ENCODE measurements at places on chromosomes 2 and 18. TPM values are rescaled to one million over a fixed set of nuclear protein-coding genes. Genes with fewer than 3 reads are reported as not detected.

- no peaks in the 10 kb centered on the region for H3K36me3 ChIP-seq
- DNase-seq: no peak
- no peak overlapping the region for H3K4me3 ChIP-seq
- 0 out of 2 replicates have a peak, but pooled peaks cover 2% of the 10 kb centered on the region for H3K4me1 ChIP-seq
These were observed 10.9 kb upstream of the MYOM1 start for GRCh38 chr18:3230401-3231334.

- DNase-seq: no peak
- peaks cover 9% of the 10 kb centered on the region for H3K27me3 ChIP-seq
- H3K27ac ChIP-seq: no peak overlapping the region
- H3K4me3 ChIP-seq: no peak overlapping the region
These were observed 17.3 kb downstream of the MEIS1 start for GRCh38 chr2:66452214-66452613.

DNA sequence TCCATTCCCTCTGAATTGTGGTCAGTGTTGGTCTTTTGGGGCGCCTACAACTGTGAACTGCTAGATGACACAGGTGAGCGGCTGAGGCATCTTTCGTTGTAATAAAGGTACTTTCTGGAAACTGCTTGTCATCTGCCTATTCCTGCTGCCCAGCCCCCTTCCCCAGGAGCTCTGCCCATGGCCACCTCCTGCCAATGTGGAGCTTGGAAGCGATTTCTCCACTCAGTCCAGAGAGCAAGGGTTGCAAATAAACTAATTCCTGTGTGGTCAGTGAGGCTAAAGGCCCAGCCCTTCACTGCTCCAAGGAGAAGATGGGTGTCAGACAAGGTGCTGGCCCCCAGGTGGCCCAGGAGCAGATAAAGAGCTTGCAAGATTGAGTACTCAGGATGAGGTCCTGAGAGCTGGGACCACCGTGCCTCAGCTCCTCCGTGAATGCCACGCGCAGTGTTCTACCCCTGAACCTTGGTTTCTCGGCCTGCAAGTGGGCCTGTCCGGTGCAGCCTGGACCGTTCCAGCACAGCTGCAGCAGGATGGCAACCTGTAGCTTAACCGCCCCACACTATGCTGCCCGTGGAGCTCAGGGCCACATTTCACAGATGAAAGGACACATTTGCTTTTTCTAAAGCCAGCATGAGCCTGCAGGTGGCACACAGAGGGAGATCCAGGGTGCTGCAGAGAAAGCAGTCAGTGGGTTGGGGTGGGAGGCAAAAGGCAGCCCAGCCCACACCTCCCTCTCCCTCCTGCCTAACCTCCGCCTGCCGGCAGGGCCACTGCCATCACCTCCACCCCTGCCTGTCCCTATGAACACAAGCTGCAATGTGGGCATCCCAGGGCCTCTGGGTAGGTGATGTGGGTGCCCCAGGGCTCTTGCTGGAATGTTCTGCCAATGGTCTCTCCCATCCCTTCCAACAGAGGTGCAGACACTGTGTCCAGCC, 78.7 kb upstream of the OTOF start:
- peaks cover 2% of the 10 kb centered on the region for H3K4me1 ChIP-seq
- no peaks in the 10 kb centered on the region for H3K27me3 ChIP-seq
- H3K27ac ChIP-seq: no peak overlapping the region
- H3K36me3 ChIP-seq: no peaks in the 10 kb centered on the region
- no peak for DNase-seq
- H3K4me3 ChIP-seq: no peak overlapping the region

DNA sequence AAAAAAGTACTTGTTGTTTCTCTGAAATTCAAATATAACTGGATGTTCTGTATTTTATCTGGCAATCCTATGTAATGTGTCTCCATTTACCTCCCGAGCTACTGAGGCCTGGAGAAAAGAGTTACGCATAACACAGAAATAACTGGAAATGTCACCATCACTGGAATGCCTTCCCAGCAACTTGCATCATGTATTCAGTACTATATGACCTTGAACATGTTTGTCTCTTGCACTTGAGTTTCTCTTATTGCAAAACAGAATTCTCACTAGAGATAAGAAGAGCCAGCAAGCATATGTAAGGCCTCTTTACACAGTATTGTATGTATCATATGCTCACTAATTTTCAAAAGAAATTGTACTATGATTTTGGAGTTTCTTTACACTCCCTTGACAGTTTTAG, 99.6 kb upstream of the CTAGE1 start:
- H3K27me3 ChIP-seq: no peaks in the 10 kb centered on the region
- no peaks in the 10 kb centered on the region for H3K4me1 ChIP-seq
- no peak for DNase-seq
- no peaks in the 10 kb centered on the region for H3K36me3 ChIP-seq
- no peak overlapping the region for H3K27ac ChIP-seq

- no peak for DNase-seq
- peaks cover 12% of the 10 kb centered on the region for H3K4me1 ChIP-seq
- H3K27me3 ChIP-seq: no peaks in the 10 kb centered on the region
- H3K27ac ChIP-seq: no peak overlapping the region
- H3K4me3 ChIP-seq: no peak overlapping the region
These were observed 66.2 kb upstream of the DLX2 start for GRCh38 chr2:172168917-172169346.

DNA sequence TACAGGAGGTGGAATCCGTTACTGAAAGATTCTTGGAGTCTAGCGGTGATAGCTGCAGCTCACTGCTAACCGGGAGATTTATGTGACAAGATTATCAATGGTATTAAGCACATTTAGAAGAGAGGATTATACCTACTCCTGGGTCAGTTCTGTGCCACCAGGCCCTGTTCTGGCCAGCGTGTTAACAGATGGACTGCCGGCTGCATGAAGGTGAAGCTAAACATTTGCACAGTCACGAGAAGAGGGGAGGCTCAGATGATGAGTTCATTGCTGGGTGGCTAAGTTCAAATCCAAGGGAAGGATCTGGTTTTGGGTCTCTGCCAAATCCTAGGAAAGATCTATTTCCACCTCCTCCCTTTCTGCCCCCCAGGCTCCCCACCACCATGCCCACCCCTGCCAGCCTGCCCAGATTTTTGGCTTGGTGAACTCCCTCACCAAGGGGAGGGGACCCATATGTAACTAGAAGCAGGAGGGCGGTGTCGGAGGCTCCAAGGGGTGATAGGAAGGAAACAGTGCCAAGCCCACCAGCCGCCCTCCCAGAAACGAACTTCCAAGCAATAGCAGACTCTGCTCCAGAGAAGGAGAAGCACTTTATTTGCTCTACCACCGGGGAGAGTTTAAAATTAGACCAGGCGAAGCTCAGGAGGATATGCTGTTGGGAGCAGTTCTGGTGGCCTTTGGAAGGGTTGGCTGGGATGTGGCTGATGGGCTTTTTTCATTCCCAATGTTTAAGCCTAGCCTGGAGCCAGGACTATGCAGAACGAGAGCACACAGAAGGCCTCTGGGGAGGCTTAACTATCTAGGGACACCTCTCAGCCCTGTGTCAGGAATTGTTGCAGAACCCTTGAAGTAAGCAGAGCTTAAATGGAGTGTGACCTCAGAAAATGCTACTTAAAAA, 200.5 kb downstream of the KLHL29 start:
- H3K27ac ChIP-seq: no peak overlapping the region
- no peaks in the 10 kb centered on the region for H3K27me3 ChIP-seq
- no peaks in the 10 kb centered on the region for H3K4me1 ChIP-seq
- no peak overlapping the region for H3K4me3 ChIP-seq

DNA sequence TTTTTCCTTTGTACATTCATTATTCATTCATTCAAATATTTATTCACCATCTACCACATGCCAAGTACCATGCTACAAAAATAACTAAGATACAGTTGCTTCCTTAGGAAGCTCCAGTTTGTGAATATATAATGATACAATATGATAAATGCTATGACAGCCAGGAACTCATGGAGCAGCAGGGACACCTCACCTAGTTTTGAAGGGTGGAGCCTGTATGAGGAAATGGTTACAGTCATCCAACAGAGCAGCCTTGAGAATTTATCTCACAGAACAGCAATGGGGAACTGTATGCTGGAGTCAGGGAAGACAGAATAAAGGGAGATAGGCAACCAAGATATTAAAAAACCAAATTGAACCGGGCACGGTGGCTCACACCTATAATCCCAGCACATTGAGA, 124.0 kb downstream of the OSBPL1A start:
- H3K27me3 ChIP-seq: no peaks in the 10 kb centered on the region
- peaks cover 47% of the 10 kb centered on the region for H3K4me1 ChIP-seq
- H3K27ac ChIP-seq: no peak overlapping the region
- H3K4me3 ChIP-seq: no peak overlapping the region
- H3K36me3 ChIP-seq: no peaks in the 10 kb centered on the region

DNA sequence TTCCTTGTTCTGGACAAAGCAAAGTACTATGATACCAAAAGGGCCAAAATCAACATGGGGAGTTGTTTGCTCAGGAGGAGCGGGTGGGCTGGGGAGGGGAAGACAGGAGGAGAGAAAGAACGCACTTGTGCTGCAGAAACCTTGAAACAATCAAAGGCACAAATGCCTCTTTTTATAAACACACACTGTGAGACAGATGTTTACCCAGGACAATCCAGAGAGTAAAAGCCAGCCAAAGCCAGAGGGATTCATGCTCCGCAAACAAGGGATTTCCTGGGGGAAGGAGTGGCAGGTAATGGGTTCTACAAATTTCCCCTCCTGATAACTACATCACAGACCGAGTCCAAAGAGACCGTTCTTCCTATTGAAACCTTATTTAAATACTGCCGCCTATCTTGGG, 323.5 kb upstream of the SKOR2 start:
- no peaks in the 10 kb centered on the region for H3K4me1 ChIP-seq
- H3K27me3 ChIP-seq: peaks cover 41% of the 10 kb centered on the region
- no peak overlapping the region for H3K27ac ChIP-seq
- no peaks in the 10 kb centered on the region for H3K36me3 ChIP-seq
- H3K4me3 ChIP-seq: no peak overlapping the region
- DNase-seq: no peak

FEV gene
- not detected for total RNA-seq

COL6A3 gene
- total RNA-seq: 1.2 TPM

CLEC4F gene
- total RNA-seq: not detected
